Naive thymus-derived CD8-positive, alpha-beta T cell (primary cell): ENCODE measurements at places on chromosomes 3 and 15. TPM values are rescaled to one million over a fixed set of nuclear protein-coding genes. Genes with fewer than 3 reads are reported as not detected.

DNA sequence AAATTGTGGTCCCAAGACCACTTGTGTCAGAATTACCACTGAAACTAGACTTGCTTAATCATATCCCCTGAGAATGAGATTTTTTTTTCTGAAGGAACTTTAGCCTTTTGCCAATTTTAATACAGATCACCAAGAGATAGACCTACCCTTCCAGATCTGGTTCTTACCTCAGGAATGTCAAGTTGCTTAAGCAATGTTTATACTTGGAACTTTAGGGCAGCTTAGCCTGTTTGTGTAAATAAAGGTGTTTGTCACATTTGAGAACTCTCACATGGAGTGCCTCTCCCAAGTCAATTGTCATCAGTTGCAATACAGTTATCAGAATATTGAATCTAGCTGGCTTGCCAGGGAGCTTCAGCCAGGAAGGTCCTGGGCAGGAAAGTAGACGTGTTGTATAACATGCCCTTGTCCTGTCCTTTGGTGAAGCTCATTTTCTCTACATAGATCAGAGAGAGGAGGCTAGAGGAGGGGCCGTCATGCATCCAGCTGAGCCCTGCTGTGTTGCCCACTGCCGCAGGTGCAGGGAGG, 3.9 kb downstream of the GPD1L start:
- DNase-seq, result no peak

DNA sequence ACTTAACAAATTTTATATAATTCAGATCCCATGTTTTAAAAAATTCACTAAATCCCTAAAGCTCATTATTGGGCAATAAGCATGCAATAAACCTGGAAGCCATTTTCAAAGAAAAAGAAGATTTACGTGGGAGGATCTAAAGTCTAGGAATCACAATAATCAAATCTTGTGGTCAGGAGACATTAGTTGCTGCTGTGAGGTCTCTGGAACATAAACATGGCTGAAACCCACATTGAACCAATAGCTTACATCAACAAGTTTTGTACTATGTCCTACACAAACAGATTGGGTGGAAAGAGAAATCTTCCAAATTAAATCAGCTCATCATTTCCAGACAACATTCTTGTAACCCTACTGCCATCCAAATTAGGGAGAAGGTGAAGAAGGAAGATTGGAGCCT, 121.9 kb upstream of the EPHA3 start:
- no peak for DNase-seq

DNA sequence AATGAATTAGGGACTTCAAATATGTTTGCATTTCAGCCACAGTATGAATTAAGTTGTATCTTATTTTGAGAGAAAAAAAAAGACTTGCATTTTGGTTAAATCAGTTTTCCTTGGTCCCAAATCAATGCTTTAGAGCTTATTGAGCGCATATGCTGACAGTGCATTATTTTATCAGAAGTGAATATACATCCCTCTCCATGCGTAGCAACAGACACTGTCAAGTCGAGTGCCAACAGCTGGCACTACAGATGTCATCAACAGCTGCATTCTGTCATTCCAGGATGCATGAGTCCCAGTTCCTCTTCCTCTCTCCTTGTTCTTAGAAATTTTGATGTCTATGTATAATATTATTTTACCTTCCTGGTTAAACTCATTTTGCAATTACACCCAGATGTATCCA, 156.1 kb upstream of the FOXB1 start:
- DNase-seq, result no peak

The CLDN16 gene
- not detected for total RNA-seq

The SLC15A2 gene
- total RNA-seq, result 3.4 TPM

The VIPR1 gene
- total RNA-seq, result 122 TPM

The OPA1 gene
- total RNA-seq, result 54.4 TPM

- no peak for DNase-seq
Observed at GRCh38 chr3:30471066-30471465, 135.3 kb upstream of the TGFBR2 start.

The CACNA2D2 gene
- 4.9 TPM for total RNA-seq

The MYRIP gene
- not detected for total RNA-seq

DNA sequence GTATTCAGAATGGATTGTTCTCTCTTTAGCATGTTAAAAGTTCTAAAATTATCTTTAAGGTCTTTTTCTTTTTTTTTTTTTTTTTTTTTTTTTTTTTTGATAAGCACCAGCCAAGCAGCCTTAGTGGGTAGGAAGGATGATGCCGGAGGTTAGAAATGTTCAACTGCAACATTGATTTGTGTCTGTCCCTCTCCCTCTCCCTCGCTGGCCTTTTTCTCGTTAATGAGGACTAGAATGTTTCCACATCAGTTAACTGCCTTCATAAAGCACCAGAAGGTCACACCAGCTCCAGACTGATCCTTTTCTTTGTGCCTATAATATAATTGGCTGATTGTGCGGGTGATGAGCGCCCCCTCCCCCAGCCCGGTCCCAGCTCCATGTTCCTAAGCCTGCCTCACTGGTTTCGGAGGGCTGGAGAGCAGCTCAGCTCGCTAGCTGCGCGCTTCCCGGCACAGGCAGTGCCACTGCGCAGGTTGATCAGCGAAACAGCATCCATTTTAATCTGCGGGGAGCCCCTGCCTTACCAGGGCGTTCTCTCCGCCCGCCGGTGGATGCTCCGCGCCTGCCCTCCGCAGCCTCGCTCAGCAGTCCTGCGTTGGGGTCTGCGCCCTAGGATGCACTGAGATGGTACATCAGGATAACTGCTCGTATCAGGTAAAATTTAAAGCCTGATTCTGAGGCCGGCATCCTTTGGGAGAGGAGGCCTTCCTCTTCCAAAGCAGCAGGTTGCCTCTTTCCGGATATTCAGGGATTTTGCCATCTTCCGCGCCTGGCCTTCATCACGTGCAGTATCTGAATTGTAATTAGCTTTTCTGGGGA, 148.9 kb upstream of the IL12A start:
- no peak for DNase-seq

The MESP1 gene
- 0.26 TPM for total RNA-seq

GRCh38 chr15:95760508-95760907, 570.0 kb upstream of the NR2F2 start:
- no peak for DNase-seq

- no peak for DNase-seq
Observed at GRCh38 chr3:105118905-105119304, 247.8 kb upstream of the ALCAM start.

DNA sequence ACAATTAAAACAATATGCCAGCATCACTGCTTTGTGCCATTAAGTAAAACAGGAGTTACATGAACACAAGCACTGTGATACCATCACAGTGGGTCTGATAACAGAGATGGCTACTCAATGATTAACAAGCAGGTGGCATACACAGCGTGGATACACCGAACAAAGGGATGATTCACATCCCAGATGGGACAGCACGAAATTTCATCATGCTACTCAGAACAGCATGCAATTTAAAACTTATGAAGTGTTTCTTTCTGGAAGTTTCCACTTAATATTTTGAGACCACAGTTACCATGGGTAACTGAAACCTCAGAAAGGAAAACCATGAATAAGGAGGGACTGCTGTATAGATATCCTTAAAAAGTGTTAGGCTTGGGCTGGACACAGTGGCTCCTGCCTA, 44.5 kb downstream of the SLC24A1 start:
- no peak for DNase-seq

GRCh38 chr15:66515901-66516322, 10.8 kb downstream of the ZWILCH start:
- DNase-seq, result no peak

GRCh38 chr15:36769098-36769497, 189.7 kb downstream of the CDIN1 start:
- DNase-seq, result no peak

DNA sequence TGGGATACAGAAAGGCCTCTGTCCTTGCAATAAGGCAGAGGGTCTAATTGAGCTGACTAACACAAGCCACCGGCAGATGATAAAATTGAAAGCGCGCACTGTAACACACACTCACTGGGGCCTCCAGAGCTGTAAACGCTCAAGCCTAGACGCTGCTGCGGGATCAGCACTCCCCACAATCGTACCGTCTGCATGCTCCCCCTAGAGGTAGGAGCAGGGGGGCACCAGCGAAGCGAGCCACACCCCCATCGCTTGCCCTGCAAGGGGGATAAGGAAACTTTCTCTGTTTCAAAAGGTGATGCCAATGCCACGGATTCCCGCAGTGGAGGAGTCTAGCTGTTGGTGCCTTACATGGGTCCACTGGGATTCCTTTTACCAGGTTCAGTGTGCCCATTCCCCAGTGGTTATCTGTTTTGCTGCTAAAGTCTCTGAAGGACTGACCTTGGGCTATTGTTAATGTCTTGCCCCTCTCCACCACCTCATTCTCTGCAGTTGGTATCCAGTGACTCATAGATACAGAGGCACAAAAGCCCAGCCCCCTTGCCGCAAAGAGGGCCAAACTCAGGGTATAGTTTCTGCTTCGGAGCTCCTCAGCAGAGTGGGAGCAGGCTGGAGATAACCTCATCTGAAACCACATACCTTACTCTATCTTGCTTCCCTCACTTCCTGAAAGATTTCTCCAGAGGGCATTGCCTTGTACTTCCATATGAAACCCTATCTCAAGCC, 139.3 kb upstream of the KBTBD8 start:
- DNase-seq, result no peak

DNA sequence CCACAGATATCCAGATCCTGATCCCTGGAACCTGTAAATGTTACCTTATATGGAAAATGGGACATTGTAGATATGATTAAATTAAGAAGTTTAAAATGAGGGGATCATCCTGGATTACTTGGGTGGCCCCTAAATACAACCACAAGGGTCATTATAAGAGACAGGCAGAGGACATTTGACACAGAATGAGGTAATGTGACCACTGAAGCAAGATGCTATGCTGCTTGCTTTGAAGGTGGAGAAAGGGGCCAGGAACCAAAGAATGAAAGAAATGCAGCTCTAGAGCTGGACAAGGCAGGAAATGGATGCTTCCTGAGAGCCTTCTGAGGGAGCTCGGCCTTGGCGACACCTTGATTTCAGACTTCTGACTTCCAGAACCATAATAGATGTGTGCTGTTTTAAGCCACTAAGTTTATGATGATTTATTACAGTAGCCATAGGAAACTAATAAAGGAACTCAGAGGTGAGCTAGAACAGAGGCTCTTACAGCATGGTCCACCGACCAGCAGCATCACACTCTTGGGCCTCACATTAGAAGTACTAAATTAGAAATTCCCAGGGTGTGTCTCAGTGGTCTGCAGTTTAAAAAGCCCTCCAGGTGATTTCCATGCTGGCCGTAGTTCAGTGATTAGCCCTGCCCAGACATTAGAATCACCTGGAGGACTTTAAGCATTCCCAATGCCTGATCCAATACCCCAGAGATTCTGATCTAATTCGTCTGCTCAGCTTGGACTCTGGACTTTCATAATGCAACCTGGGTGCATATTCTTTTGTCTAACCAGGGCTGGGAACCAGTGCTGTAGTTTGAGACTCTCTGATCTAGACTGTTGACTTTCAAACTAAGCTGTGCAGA, 7.5 kb downstream of the COLQ start:
- DNase-seq, result no peak

GRCh38 chr3:9715136-9715535, 11.5 kb downstream of the CPNE9 start:
- DNase-seq, result no peak

DNA sequence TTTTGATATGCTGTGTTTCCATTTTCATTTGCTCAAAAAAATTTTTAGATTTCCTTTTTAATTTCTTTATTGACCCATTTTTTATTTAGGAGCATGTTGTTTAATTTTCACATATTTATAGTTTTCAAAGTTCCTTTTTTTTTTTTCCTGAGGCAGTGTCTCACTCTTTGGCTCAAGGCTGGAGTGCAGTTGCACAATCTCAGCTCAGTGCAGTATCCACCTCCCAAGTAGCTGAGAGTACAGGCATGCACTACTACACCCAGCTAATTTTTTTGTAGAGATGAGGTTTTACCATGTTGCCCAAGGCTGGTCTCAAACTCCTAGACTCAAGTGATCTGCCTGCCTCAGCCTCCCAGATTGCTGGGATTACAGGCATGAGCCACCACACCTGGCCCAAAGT, 36.2 kb downstream of the PFN2 start:
- no peak for DNase-seq

- DNase-seq, result no peak
Observed at GRCh38 chr3:1700650-1701049, 398.0 kb upstream of the CNTN4 start.
